ENCODE measurements at places on chromosomes 11 and 22. TPM values are rescaled to one million over a fixed set of nuclear protein-coding genes. Genes with fewer than 3 reads are reported as not detected.

The DBX1 gene
- total RNA-seq = not detected

GRCh38 chr11:124761301-124762104, 587 bp downstream of the ESAM start:
- no peak for DNase-seq
- peaks cover 31% of the 10 kb centered on the region for H3K4me1 ChIP-seq
- peak overlapping the region; percentile 50 for H3K4me3 ChIP-seq
- H3K27ac ChIP-seq = no peak overlapping the region
- no peaks in the 10 kb centered on the region for H3K36me3 ChIP-seq

DNA sequence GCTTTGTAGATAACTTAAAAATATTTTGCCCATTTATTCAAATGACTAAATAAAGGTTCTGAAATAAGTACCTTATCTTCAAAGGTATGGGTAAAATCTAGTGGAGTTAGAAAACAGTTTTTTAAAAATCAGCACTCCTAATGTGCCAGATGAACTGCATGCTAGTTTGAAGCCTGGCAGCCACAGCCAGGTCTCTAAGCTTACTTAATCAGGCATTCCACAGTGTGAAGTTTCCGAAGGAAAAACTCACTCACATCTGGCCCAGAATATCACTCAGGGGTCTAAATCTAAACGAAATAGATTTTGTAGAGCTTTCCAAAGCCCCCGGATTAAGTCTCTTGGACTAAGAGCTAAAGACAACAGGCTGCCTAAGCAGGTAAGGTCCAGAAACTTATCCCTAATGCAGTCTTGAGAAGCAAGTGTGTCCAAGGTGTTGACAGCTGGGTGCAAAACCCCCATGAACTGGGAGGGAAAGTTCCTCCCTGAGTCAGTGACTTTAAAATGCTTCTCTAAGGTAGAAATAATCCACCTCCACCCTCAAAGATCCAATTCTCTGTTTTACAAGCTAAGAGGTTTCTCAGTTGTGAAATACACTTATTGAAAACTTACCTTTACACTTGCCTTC, 157.6 kb downstream of the FCHSD2 start:
- DNase-seq = no peak
- no peak overlapping the region for H3K4me3 ChIP-seq
- H3K27me3 ChIP-seq = no peaks in the 10 kb centered on the region
- no peak overlapping the region for H3K27ac ChIP-seq
- no peaks in the 10 kb centered on the region for H3K4me1 ChIP-seq

- no peak for DNase-seq
- H3K4me3 ChIP-seq = no peak overlapping the region
- H3K36me3 ChIP-seq = no peaks in the 10 kb centered on the region
- no peak overlapping the region for H3K27ac ChIP-seq
- no peaks in the 10 kb centered on the region for H3K27me3 ChIP-seq
- H3K4me1 ChIP-seq = no peaks in the 10 kb centered on the region
Observed at GRCh38 chr11:27319072-27319471, 43.9 kb downstream of the CCDC34 start.

GRCh38 chr22:50323900-50324299, 2.9 kb downstream of the DENND6B start:
- H3K27me3 ChIP-seq = no peaks in the 10 kb centered on the region
- no peak overlapping the region for H3K4me3 ChIP-seq
- no peak for DNase-seq
